Breast epithelium (tissue), 4 donors: ENCODE measurements at places on chromosomes 7 and 10.

DNA sequence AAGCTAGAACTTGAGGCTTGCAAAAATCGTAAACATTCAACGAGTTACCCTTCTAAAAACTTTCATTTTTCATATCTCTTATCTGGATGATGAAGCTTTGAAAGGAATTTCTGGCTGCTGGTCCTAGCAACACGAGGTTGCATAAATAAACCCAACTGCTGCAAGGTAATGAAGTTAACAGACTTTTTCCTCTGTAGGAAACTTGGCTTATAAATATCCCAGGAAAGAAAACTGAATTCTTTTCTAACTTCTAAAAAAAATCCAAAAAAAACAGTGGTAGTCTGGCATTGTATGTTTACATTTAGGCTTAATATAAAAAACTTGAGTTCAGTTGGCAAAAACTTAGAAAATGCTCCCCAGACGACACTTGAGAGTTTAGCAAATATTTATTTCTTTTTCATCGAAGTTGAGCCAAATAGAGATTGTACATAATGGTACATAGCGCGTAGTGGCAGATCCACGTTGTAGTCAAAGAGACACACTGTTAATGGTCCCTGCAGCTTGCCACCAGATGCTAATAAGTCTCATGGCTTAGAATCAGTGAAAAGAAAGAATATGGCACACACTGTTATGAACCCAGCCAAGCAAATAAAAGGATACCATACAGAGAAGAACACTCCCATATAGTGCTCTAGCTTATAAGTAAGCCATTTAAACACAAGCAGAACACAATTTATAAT lies 200.3 kb upstream of the PCLO start:
- no peak for DNase-seq
- H3K4me1 ChIP-seq: no peaks in the 10 kb centered on the region
- no peaks in the 10 kb centered on the region for H3K36me3 ChIP-seq
- no peak overlapping the region for H3K27ac ChIP-seq

GRCh38 chr7:137006293-137006692 lies 137.8 kb downstream of the CHRM2 start:
- no peaks in the 10 kb centered on the region for H3K4me1 ChIP-seq
- no peaks in the 10 kb centered on the region for H3K36me3 ChIP-seq
- H3K4me3 ChIP-seq: no peak overlapping the region
- H3K27me3 ChIP-seq: no peaks in the 10 kb centered on the region
- no peak overlapping the region for H3K27ac ChIP-seq

DNA sequence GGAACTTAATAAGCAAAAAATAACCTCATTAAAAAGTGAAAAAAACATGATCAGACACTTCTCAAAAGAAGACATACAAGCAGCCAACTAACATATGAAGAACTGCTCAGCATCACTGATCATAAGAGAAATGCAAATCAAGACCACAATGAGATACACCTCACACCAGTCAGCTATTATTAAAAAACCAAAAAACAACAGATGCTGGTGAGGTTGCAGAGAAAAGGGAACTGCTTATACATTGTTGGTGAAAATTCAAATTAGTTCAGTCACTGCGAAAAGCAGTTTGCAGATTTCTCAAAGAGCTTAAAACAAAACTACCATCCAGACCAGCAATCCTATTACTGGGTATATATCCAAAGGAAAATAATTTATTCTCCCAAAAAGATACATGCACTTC lies 513.3 kb downstream of the MDFIC start:
- no peak overlapping the region for H3K27ac ChIP-seq
- DNase-seq: no peak
- H3K4me1 ChIP-seq: no peaks in the 10 kb centered on the region
- H3K4me3 ChIP-seq: no peak overlapping the region

- no peaks in the 10 kb centered on the region for H3K27me3 ChIP-seq
- H3K27ac ChIP-seq: no peak overlapping the region
- no peaks in the 10 kb centered on the region for H3K4me1 ChIP-seq
- no peak for DNase-seq
- H3K36me3 ChIP-seq: no peaks in the 10 kb centered on the region
These were observed 36.0 kb upstream of the CUX1 start for GRCh38 chr7:101781439-101781838.

DNA sequence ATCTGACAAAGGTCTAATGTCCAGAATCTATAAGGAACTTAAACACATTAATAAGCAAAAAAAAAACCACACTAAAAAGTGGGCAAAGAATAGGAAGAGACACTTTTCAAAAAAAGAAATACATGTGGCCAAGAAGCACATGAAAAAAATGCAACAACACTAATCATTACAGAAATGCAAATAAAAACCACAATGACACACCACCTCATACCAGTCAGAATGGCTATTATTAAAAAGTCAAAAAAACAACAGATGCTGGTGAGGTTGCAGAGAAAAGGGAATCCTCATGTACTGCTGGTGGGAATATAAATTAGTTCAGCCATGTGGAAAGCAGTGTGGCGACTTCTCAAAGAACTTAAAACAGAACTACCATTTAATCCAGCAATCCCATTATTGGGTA lies 119.0 kb downstream of the LMBR1 start:
- no peaks in the 10 kb centered on the region for H3K27me3 ChIP-seq
- H3K27ac ChIP-seq: no peak overlapping the region
- H3K36me3 ChIP-seq: no peaks in the 10 kb centered on the region
- no peak overlapping the region for H3K4me3 ChIP-seq

GRCh38 chr7:76318488-76319353 lies 16.2 kb downstream of the HSPB1 start:
- peak overlapping the region; percentile 84 for H3K27ac ChIP-seq
- no peak for DNase-seq
- no peaks in the 10 kb centered on the region for H3K27me3 ChIP-seq
- H3K4me3 ChIP-seq: peak overlapping the region; percentile 71
- H3K4me1 ChIP-seq: no peaks in the 10 kb centered on the region
- no peaks in the 10 kb centered on the region for H3K36me3 ChIP-seq

DNA sequence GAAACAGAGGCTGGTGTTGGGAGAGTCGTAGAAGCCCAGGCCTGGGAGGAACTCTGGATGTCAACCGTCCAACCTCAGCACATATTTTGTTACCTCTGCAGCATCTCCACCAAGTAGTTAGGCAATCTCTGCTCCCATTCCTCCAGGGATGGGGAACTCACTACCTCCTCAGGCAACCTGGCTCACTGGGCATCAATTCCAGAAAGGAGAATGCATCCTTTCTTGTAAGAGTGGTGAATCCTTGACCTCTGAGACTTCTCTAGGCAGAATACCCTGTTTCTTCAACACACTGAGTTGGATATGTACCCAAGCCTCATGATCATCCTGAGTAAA lies 136.7 kb upstream of the ZMIZ1 start:
- no peak overlapping the region for H3K4me3 ChIP-seq
- H3K27ac ChIP-seq: peak overlapping the region; percentile 44
- H3K36me3 ChIP-seq: no peaks in the 10 kb centered on the region
